ENCODE measurements at places on chromosomes 2 and 18.
A peak's percentile ranks its signal among the peaks of the same experiment; 100 is the strongest.

GRCh38 chr18:58303363-58303762 lies 259.3 kb downstream of the NEDD4L start:
- DNase-seq = no peak

GRCh38 chr2:68799140-68800026 lies 64.8 kb downstream of the ARHGAP25 start:
- no peak for DNase-seq

DNA sequence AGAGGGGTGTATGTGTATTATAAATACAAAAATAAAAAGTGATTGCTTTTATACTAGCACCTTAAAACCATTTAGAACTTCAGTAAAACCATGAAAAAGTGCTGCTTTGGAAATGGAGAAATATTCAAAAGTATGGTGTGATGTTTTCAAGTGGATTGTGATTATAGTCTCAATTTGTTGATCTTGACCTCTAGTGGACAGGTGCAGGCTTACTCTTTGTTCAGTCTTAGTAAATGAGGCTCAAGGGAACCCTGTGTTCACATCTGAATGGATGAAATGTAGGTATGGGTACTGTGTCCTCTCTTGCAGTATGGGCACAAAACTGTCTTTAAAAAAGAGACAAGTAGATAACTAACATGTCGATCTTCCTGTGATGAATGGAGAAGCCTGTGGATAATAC lies 145.8 kb downstream of the MCFD2 start:
- DNase-seq = no peak

DNA sequence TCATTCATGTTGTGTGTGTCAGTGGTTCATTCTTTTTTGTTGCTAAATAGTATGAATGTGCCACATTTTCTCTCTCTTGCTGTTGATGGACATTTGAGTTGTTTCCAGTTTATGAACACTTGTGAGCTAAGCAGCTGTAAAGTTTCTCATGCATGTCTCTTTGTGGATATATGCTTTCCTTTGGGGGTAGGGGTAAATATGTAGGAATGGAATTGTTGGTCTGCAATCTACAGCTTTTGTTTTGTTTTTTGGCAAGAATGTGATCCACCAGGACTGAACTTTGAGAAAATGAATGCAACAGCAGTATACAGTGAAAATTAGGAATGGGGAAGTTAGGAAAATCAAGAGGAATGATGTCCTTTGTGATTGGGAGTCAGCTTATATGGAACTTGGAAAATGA lies 226.3 kb downstream of the CDCA7 start:
- DNase-seq = no peak

- DNase-seq = no peak
These were observed 94.1 kb downstream of the FAM161A start for GRCh38 chr2:61759718-61760117.

GRCh38 chr2:202824901-202825300 lies 46.7 kb downstream of the ICA1L start:
- DNase-seq = no peak

- peak; percentile 25 for DNase-seq
These were observed 77.3 kb upstream of the UPP2 start for GRCh38 chr2:158024288-158024898.

DNA sequence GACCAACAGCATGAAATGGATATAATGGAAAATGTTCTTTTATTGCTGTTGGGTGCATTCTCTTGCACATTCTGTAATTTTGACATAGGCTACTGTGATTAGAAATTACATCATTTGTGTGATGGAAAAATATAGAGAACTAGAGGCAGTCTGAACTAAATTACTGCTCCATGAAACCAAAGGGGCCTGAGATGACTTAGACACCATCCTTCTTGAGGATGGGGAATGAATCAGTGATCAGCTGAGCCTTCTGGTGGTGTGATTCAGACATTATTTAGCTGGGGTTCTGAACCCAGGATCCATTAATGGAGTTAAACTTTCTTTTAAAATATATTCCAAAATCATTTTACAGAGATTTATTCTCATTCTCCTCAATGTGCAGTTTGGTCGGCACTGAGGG lies 135.8 kb downstream of the LDLRAD4 start:
- no peak for DNase-seq

DNA sequence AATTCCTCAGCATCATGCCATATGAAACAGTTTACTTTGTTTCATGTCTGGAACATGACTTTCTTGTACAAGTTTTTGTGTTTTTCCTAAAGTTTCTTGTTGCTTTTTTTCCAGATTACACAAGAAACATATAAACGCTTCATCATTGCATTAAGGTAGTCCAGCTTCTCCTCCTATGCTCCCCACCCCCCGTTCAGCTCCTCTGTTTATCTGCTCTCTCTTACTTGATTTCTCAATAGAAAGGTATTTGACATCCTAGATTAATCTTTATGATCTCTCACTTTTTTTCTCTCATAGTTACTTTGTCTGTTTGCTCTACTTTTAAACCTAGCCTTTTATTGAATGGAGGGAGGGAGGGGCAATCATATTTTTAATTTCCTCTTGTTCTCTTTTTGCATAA lies 25.4 kb downstream of the SLC40A1 start:
- no peak for DNase-seq

GRCh38 chr2:88709181-88709631 lies 17.7 kb downstream of the RPIA start:
- DNase-seq = no peak
